NCI-H82 (cell line): ENCODE measurements at places on chromosomes 13 and 19.

DNA sequence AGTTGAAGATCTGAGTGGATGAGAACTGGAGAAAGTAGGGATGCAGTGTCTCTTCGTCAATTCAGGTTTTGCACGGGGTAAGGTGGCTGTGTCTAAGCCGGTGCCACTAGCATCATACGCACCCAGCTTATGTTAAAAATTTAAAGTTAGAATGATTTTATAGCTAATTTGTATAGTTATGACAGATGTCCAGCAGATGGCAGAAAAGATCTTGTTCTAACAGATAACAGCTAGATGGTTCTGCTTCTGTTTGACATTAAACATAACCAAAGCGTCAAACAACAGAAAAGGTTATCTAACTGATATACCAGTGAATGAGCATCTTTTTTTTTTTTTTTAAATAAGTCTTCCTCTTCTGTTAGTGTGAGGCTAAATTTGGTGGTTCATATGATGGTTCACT, 18.8 kb upstream of the EDDM13 start:
- DNase-seq, result peak; percentile 74

DNA sequence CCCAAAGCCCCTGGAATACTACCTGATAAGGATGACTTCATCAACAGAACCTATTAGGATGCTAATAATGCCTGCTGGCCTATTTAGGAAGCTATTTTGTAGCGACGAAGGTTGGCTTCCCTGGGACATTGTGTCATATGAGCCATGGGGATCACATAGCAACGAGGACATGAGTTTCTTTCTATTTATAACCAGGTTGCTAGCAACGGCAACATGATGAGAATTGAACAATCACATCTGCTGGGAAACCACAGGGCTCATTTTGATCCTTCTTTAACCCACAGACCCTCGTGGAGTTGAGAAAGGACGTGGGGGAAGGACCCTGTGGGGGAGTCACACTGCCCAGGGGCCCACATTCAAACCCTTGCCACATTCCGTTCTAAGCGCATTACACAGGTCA, 172.2 kb downstream of the COL4A1 start:
- DNase-seq, result no peak

DNA sequence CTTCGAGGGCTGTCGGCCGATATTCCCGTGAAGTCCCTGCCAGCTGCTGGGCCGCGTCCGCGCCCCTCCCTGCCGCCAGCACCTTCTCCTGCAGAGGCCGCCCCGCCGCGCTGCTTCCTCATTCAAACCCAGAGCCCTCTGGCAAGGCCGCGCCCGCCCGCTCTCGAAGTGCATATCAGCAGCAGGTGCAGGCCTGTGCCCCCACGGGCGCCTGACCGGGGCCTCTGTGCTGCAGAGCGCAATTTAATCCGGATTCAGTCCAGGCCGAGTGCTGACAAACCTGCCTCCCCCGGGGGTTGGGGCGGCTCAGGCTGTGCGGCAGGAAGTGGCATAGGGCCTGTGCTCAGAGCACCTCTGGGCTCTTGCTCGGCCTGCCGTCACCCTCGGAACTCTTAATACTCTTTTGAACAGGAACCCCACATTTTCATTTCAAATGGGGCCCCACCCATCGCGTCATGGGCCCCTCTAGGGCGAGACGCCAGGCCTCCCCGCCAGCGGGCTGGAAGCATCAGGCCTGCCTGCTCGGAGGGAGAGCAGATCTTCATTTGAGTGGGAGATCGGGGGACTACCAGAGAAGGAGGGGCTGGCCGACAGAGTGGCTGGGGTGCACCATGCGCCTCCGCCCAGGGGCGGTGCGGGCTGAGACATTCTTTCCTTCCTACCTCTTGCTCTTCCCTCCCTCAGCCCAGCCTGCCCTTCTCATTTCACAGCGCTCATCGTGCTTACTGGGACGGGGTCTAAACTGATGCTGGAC, 125.7 kb downstream of the TNFRSF19 start:
- no peak for DNase-seq

DNA sequence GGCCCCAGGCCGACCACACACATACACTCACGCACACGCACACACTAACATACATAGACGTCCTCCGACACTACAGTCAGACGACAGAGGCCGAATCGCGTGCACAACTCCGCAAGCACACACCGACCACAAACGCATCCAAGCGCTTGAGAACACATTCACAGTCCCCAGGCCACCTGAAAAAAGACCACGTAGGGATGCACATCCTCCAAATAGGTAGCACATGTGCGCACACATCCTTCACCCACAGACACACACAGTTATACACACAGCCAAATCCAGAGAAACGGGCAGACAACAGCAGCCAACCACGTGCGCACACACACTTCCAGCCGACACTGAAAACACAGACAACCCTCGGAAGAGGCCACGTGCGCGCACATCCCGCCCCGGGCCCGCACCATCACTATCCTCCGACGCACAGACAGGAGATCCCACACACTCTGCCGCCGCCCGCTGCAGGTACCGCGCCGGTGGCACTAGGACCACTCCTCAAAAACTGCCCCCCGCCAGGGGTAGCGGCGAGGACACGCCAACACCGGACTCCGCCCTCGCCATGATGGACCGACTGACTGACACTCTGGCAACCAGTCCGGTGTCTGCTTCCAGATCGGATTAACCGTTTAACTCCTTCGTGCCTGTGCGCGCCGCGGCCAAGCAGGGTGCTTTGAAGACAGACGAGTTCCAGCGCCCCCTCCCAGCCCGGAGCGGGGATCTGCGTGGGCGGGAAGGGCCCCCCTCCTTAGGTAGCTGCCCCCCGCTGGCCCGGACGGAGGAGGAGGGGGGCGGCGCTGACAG, 493 bp upstream of the PDE4A start:
- peak; percentile 98 for DNase-seq

DNA sequence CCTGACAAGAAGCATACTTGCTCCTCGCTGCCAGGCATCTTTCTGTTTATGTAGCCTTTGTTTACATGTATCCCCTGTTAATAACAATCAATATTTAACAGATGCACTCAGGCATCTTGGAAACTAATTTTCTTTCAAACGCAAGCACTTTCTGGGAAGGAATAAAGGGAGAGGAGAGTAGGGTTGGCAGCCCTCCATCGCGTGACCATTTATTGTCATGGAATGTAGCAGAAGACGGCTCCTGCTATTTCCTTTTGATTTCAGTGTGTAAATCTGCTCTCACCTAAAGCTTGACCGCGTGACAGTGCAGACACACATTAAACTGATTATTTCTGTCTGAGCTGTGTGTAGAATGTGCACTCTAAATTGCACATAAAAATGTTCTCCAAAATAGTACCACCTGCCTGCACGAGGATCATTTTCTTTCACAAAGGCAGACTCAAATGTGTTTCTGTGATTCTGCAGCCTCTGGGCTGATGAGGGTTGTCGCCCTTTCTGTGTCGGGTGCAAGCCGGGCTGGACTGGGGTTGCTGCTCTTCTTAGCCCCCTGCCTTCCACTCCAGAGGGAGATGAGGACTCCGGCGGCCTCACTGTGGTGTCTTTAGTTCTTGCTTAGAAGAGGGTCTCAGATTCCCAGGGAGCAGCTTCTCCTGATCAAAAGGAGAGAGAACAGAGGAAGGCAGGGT, 223.5 kb upstream of the MAB21L1 start:
- DNase-seq, result no peak

- no peak for DNase-seq
Measured at GRCh38 chr13:37686501-37686900, 87.9 kb upstream of the POSTN start.

DNA sequence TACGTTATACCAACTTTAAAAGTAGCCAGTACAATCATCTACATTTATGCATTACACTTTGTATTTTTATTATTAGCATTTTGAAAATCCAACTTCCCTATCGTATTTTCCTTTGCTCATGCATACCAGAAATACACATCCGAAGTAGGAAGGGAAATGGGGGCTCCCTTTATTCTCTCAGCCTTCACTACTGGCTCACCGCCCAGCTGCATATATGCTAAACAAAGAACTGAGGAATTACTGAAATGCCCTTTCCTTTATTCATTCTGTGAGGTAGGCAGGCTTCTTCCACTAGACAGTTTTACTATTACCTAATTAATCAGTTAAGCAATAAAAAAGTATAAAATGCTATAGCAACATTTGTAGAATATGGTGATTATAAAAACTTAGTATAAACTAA, 291.6 kb downstream of the KLF12 start:
- DNase-seq, result no peak
